ENCODE measurements at places on chromosomes 11 and 22.

GRCh38 chr11:210122-210802 lies 2.8 kb downstream of the RIC8A start:
- no peak for DNase-seq

GRCh38 chr11:62905927-62906531 lies 15.1 kb downstream of the CHRM1 start:
- DNase-seq, result peak; percentile 53

DNA sequence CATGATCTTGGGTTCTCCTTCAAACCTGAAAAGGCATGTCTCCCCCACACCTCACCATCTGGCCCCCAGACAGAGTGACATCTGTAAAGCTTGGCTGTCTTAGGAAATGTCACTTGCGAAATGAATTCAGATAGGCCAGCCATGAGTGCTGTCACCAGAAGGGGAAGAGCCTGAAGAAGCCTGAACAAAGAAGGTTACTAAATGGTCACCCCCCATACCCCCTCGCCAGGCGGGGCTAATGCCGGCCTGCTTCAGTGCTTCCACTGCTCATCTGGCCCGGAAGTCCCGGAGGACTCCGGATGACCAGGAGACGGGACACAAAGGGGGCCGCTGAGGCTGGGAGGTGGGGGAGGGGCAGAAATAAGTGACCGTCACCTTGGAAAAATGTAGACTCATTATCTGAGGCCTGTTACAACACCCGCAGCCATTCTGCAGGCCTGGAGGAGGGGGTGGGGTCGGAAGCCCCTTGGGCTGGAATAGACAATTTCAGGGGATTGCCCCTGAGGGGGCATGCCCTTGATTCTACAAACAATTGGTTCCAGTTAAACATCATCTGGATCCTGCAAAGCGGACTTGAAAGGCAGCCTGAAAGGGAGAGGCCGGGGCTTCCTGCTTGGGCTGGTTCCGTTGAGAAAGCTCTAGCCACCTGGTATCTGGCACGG lies 43.2 kb downstream of the NAT10 start:
- no peak for DNase-seq

- DNase-seq, result no peak
Measured at GRCh38 chr22:19974935-19975706, 33.5 kb upstream of the TXNRD2 start.

DNA sequence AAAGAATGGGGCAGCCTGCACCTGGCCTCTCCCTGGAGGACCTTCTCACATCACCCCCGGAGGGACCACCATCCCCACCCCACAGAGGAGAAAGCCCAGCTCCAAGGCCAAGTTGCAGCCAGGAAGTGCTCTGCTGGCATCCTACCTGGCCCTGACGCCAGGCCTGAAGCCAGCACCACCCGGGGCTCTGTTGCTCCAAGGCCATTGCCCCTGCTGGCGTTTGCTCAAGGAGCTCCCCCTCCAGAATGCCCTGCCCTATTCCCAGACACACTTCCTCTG lies 10.2 kb downstream of the RTN4R start:
- no peak for DNase-seq

GRCh38 chr11:122872046-122872445 lies 10.5 kb upstream of the JHY start:
- DNase-seq, result no peak

- no peak for DNase-seq
Measured at GRCh38 chr11:119419834-119420492, 3.0 kb downstream of the THY1 start.

GRCh38 chr11:2393111-2393868 lies 7.3 kb upstream of the TSSC4 start:
- DNase-seq, result no peak

- DNase-seq, result no peak
Measured at GRCh38 chr11:8685306-8685705, 2.7 kb downstream of the RPL27A start.

- no peak for DNase-seq
Measured at GRCh38 chr22:43292630-43293018, 50.5 kb downstream of the SCUBE1 start.

GRCh38 chr11:122709039-122709760 lies 53.7 kb downstream of the UBASH3B start:
- DNase-seq, result no peak
